ENCODE measurements at places on chromosomes 16 and 17. TPM values are rescaled to one million over a fixed set of nuclear protein-coding genes. Genes with fewer than 3 reads are reported as not detected.

DNA sequence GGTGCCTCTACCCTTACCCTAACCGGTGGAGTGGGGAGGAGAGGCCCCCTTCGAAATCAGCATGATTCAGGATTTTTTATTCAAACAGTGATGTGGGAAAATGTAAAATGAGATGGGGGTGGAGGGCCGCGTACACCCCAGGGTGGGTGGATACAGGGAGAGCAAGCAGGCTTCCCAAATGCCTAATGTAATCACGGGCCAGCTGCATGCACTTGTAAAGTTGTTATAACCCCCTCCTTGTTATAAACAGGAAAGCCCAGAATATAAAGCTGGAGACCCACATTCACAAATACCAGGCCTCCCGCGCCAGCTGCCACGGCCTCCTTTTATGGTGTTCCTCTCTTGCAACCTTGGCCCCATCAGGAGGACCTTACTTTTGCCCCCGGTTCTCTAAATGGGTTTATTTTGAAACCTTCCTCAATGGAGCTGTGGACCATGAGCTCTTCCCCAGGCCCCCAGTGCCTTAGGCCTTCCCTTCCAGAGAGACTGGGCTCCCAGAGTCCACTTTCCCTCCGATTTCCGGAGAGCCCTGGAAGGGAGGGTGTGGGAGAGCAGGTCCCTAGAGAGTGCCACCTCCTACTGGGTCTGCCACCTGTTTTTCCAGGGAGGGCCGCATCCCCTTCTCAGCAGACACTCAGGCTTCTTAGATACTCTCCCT, 906 bp upstream of the FOXL1 start:
- DNase-seq: no peak

DNA sequence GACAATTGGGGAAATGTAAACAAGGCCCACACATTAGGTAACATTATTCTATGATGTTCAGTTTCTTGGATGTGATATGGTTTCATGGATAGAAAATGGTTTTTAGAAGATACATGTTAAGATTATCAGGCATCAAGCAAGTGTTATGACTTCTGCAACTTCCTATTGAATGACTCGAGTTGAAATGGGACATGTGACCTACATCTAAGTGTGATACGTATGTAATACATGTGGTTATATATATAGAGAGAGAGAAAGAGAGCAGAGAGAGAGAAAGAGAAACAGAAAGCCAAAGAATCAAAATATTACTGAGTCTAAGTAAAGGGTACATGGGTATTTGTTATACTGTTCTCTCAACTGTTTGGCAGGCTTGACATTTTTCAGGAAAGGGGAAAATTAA, 1.7 kb downstream of the TMEM170A start:
- no peak for DNase-seq

- DNase-seq: no peak
Observed at GRCh38 chr17:43801844-43802243, 21.6 kb downstream of the CFAP97D1 start.

DNA sequence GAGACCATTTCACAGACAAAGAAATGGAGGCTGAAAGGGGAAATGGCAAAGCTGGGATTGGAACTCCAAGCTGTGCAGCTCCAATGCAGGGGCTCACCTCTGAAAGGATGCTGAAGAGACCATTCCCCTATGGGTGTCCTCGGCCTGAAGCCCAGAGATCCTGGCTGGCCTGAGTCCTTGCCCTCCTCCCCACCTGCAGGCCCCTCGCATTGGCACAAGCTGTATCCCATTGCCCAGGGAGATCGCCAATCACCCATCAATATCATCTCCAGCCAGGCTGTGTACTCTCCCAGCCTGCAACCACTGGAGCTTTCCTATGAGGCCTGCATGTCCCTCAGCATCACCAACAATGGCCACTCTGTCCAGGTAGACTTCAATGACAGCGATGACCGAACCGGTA, 2.6 kb downstream of the CA7 start:
- no peak for DNase-seq

- DNase-seq: no peak
Observed at GRCh38 chr16:57358527-57359095, at the start of gene CCL22. TSS of gene CCL22 (plus strand) at chr16:57358783. CDS start at chr16:57358817, 34 bp downstream.

The HBA1 gene
- polyA plus RNA-seq: 719 TPM

The CCDC200 gene
- 7.4 TPM for polyA plus RNA-seq

All from renal pelvis (tissue), 12 donors.